PC-3 (cell line): ENCODE measurements at places on chromosomes 1 and 21. TPM values are rescaled to one million over a fixed set of nuclear protein-coding genes. Genes with fewer than 3 reads are reported as not detected.

Gene YTHDF2
- 49.8 and 55.0 TPM in 2 replicates for total RNA-seq

Gene CHIA
- total RNA-seq = not detected in 2 replicates

Gene PDE9A
- total RNA-seq = 0.33 and 1.3 TPM in 2 replicates

Gene COL18A1
- 77.0 and 85.5 TPM in 2 replicates for total RNA-seq

Gene SLC1A7
- total RNA-seq = 0.23 and 0.26 TPM in 2 replicates

Gene OR2L5
- 0.07 and 0.35 TPM in 2 replicates for total RNA-seq

Gene GBP7
- 0.07 TPM in 1 of 2 replicates, not detected in the other for total RNA-seq

Gene ELF3
- total RNA-seq = 399 and 460 TPM in 2 replicates

GRCh38 chr21:45427331-45428271, 22.6 kb downstream of the COL18A1 start:
- DNase-seq = peak; percentile 97

- DNase-seq = no peak
Observed at GRCh38 chr21:45579383-45580180, 37.3 kb upstream of the SLC19A1 start.

DNA sequence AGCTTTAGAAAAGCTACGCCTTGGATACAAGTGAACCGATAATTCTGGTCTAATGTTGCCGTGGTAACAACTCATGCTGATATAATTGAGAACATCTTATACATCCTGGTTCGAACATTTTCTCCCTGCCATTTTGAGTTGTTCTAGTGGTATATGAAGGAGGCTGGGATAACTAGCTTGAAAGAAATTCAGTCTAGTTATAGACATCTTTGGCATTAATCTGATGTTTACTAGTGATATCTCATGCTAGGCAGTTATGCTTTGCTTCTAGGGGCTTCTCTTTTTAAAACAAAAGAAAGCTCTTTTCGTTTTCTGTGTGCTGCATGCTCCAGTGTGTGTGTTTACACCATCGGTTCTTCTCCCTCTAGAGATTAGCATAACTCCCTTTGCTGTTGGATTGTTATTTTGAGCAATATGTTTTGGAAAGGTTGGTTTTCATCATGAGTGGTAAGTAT, 20.5 kb downstream of the PRKACB start:
- no peak for DNase-seq

DNA sequence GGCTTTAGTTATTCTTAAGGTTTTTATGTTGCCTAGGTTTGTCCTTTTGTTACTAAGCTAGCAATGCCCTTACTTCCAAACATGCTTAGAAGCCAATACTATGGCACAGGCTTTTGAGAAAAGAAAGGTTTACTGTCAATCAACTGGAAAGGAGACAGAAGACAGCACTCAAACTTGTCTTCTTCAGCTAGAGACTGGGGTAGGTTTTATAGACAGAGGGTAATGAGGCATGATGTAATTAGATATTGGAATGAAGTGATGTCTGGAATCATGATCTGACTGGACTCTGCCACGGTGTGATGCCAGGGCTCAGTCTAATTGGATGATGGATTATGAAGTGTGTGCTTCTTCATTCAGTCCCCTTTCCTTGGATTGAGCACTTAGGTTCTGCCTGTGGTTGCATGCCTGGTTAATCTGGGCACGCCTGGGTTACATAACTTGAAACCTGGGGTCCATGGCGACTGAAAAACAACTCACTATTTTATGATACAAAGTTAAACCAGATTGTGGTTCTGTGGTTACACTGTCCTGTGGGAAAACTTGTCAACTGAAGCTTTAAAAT, 625.8 kb downstream of the BRINP3 start:
- DNase-seq = no peak

DNA sequence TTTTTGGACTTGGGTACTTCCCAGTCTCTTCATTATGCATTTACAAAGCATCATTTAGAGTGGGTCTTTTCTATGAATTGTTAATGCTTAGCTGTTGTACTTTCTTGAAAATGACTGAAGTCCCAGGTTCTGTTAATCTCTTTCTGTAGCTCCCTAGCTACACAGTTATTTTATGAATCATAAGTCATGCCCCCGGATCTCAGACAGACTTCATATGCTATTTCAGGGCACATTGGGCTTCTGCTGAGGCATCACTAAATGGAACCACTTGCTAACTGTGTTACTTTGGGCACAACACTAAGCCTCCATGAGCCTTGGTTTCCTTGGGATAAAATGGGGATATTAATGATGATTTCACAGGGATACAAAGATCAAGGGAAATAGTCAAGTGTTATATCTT, 55.5 kb upstream of the RBM15 start:
- no peak for DNase-seq

- no peak for DNase-seq
Observed at GRCh38 chr1:3767328-3767925, 5.1 kb upstream of the SMIM1 start.

- DNase-seq = no peak
Observed at GRCh38 chr1:169460191-169460833, 25.4 kb downstream of the SLC19A2 start.

DNA sequence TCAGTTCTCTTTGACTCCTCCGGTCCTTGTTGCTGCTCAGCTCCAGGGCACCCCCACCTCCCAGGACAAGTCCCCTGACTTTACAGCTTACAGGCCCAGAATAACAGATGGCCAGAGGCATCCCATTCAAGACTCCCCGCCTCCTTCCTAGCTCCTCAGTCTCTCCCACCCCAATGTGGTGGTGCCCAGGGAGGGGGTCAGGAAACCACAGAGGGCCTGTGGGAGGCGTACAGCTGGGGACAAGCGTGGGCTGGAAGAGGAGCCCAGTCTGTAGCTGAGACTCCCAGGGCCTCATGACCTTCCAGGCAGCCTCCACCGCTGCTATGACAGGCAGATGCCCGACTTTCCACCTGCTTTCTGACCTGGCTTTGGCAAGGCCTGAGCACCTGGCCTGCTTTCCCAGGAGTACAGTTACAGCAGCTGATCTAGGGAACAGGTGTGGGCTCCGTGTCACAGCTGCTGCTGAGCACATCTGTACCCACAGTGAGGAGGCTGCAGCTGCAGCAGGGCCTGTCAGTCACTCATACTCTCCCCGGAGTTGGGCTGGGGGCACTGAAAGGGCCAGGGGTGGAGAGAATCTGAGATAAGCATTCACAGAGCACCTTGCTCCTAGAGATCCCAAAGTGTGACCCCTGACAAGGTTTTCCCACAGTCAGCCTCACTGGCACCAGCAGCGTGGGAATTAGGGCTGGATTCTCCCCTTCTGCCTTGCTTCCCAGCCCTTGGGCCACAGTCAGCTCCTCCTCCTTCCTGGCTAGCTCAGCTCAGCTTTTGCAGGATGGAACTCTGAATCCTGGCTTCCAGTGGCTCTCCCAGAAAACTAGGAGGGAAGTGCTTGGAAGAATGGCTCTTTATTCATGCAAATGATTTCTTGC, 7.1 kb upstream of the NAV1 start:
- no peak for DNase-seq

DNA sequence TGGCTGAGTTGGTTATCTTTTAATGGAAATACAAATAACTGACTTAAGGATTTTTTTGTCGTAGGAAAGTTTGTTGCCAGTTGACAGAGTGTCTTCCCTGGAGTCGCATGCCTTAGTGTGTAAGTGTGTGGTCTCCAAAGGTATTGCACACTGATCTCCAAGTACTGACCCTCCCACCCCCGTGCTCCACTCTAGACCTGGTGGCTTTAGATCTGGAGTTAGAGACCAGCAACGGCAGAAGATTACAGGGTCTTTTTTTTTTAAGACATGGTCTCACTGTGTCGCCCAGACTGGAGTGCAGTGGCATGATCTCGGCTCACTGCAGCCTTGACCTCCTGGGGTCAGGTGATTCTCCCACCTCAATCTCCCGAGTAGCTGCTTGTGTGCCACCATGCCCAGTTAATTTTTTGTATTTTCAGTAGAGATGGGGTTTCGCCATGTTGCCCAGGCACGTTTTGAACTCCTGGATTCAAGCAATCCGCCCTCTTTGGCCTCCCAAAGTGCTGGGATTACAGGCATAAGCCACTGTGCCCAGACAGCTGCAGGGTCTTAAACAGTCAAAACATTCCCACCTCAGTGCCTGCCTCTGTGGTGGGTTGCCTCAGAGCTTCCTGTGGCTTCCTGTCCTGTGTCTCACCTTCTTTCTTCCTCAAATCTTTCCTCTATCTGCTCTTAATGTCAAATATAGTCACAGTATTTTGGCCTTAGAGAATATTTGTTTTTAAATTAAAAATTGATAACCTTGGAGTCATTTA, 6.9 kb downstream of the TRAPPC10 start:
- DNase-seq = no peak

- DNase-seq = no peak
Observed at GRCh38 chr1:111837393-111837792, 81.7 kb downstream of the DDX20 start.

- DNase-seq = no peak
Observed at GRCh38 chr1:211336161-211336560, 9.5 kb downstream of the TRAF5 start.

DNA sequence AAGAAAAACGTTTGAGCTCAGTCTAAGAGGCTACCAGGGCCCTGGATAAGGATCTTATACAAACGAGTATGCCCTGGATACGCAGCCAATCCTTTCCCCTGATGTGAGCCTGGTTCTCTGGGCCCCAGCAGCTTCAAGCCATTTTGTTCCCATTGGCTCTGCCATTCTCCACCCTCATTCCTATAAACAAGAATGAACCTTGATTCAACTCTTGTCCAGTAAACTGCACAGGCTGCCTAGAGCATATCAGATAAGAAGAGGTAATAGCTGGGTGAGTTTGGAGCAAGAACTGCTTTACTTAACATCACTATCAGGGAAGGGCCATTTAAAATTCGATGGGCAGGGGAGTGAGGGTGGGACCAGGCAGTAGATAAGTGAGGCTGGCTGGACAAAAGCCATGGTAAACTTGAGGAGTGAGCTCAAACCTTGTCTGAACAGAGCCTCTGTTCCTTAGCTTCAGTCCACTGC, 11.3 kb downstream of the BTG2 start:
- DNase-seq = no peak

DNA sequence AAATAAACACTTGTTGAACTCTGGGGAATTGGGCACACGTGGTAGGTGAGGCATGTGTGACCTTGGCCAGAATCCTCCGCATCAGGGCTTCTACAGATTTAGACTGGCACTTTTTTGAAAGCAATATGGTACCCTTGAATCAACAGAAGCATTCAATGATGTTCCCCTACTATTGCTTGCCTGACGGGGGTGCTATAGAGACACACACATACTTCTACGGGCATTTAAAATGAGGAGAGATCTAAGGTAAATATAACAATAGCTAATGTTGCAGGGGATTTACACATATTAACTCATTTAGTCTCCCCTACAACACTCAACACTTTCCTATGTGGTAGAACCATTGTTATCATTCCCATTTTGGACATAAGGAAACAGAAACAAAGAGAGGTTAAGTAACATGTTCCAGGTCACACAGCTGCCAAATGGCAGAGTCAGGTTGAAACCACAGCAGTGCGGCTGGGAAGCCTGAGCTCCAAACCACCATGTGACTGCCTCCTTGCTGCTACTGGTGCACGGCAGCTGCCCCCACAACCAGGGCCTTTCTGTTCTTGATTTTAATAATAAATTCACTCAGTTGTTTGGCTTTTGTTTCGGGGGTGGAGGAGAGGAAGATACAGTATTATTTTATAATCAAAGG, 147.4 kb downstream of the ZNF281 start:
- DNase-seq = no peak

DNA sequence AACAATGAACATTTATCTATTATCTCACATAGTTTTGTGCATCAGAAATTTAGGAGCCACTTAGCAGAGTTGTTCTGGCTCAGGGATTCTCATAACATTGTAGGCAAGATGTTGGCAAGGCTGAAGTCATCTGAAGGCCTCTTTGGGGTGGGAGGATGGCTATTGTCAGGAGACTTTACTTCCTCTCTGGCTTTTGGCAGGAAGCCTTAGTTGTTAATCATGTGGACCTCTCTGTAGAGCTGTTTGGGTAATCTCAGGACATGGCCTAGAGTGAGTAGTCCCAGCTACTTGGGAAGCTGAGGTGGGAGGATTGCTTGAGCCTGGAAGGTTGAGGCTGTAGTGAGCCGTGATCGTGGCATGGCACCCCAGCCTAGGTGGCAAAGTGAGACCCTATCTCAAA, 40.2 kb downstream of the RASAL2 start:
- DNase-seq = peak; percentile 19
